ENCODE measurements at places on chromosomes 2 and 18. TPM values are rescaled to one million over a fixed set of nuclear protein-coding genes. Genes with fewer than 3 reads are reported as not detected.

TRIM54 gene
- not detected for total RNA-seq

DNA sequence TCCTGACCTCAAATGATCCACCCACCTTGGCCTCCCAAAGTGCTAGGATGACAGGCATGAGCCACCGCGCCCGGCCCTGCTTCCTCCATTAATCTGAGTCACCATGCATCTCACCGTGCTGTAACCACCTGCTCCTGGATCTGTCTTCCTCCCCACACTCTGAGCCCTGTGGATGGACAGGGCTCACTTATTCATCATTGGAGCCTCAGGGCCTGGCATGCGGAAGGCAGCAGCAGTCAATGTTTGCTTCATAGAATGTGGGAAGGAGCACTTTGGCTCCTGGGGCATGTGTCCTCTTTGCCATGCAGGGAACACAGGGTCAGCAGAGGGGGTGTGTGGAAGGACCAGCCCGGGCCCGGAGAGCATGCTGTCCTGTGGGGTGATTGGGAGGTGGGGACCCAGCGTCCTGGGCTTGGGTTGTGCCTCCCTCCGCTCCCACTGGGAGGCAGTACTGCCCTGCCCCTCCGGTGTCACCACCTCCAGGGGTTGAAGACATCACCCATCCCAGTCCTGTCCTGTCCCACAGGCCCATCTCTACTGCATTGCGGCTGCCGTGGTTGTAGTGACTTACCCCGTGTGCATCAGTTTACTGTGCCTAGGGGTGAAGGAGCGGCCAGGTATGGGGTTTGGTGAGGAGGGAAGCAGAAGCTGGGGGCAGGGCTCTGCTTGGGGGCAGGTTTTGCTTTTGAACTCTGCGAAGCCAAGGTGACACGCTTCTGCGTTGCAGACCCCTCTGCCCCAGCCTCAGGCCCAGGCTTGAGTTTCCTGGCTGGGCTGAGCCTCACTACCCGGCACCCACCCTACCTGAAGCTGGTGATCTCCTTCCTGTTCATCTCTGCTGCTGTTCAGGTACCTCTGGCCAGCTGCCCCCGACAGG, 11.5 kb downstream of the MFSD2B start:
- peaks cover 11% of the 10 kb centered on the region for H3K36me3 ChIP-seq
- DNase-seq = peak; percentile 44
- no peak overlapping the region for H3K27ac ChIP-seq

- H3K36me3 ChIP-seq = no peaks in the 10 kb centered on the region
- no peak for DNase-seq
- H3K4me1 ChIP-seq = no peaks in the 10 kb centered on the region
- H3K27me3 ChIP-seq = peaks cover 29% of the 10 kb centered on the region
Measured at GRCh38 chr2:204445149-204445548, 100.1 kb upstream of the PARD3B start.

GRCh38 chr18:76414936-76415621, 80.0 kb downstream of the ZNF516 start:
- no peak overlapping the region for H3K4me3 ChIP-seq
- DNase-seq = no peak
- no peak overlapping the region for H3K27ac ChIP-seq
- H3K27me3 ChIP-seq = no peaks in the 10 kb centered on the region
- H3K4me1 ChIP-seq = peaks cover 14% of the 10 kb centered on the region
